ENCODE measurements at places on chromosomes 16 and 17.

DNA sequence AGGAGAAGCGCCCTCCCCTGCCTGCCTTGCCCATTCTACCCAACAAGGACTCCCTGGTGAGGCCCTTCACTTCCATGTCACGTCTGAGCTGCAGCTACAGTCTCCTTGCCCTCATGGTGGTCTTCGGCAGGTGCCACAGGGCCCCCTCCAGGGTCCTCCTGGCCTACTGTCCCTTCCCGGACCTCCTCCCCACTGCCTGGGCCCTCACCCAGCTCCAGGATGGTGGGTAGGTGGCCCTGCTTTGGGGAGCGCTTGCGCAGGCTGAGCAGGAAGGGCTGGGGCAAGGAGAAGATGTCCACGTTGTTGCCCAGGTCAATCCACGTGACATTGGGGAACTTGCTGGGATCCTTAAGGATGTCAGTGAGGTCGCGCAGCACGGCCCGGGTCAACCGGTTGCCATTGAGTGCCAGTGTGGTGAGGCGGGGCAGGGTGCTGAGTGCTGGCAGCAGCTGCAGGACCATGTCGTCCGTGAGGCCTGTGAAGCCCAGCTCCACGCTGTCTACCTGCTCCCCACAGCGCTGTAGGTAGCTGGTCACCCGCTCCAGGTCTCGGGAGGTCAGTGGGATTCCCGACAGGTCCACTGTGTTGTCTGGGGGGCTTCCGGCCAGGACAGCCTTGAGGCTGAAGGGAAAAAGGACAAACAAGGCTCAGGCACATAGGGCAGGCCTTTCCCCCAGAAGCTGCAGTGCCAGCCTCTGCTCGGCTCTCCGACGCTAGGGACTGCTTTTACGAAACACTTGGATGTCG, 28.3 kb downstream of the TRPV2 start:
- DNase-seq: no peak

DNA sequence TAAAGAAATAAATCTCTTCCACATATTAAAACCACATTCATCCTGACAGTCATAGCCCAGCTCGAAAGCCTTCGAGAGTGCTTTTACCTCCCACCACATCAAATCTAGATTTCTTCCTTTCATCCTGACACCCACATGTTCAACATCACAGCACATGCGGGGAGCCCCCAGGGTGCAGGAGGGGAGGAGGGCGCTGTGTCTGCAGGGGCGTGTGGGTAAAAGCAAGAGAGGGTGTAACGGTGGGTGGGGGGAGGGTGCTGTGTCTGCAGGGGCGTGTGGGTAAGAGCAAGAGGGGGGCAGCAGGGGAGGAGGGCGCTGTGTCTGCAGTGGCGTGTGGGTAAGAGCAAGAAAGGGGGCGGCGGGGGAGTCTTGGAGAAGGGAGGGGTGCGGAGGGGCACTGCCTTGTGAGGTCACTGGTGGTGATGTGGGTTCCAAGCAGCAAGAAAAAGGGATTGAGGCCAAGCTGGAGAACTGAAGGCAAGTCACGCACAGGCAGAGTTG, 34.7 kb downstream of the ADCY9 start:
- DNase-seq: no peak

- DNase-seq: peak; percentile 63
Measured at GRCh38 chr17:412211-413015, 59.8 kb upstream of the RPH3AL start.

DNA sequence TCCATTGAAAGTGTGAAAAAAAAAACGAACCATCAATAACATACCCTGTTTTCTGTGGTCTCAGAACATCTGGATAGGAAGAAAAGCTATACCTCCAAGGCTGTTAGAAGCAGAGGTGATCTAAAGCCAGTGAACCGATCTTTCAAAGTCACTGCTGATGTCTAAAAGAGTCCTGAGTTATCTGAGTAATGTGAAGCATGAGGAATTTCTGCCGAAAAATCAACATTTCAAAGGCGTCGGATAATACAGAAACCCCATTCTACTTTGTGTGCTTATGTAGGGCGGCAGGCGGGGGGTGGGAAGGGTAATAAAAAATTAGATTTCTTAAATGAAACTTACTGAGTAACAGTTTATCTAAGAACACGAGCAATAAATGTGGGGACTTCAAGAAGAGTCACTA, 3.9 kb downstream of the XYLT1 start:
- no peak for DNase-seq

DNA sequence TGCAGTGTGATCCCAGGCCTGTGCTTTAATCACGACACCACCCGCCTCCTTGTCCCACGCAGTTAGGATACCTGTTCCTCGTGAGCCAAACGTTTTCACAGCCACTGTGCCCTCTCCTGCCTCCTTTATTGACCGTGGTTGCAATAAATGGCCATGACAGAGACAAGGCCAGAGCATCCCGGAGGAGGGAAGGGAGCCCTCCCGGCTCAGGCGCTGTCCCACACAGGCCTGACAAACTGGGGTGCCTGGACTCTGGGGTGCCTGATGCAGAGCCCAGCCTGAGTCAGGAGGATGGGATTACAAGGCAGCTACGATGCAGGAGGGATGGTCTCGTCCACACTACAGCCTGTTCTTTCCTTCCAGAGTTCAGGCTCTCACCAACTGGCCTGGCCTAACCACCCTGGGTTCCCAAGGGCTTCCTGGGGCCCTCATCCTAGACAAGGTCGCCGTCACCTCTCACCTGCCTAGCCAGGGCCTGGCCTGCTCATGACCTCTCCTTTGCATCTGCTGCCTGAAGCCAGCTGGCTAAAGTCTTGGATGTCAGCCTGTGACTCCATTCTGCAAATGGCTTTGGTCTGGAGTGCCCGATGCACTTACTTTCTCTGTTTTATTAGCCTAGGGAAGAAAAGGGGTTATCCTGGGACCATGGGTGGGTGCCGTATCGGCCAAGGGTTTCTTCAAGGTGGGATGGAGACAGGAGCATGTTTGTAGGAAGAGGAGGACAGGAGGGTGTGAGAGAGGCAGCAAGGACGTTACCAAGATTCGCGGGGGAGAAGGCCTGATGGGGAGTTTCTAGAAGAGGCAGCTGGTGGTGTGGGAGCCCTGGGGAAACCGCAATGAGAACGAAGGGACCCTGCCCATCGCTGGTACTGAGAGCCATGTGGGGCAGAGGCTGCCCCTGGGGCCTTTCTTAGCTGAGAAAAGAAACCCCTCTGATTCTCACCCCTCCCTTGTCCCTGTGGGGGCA, 234.3 kb upstream of the TNRC6C start:
- DNase-seq: no peak

- no peak for DNase-seq
Measured at GRCh38 chr16:50532576-50532975, 15.6 kb upstream of the NKD1 start.

DNA sequence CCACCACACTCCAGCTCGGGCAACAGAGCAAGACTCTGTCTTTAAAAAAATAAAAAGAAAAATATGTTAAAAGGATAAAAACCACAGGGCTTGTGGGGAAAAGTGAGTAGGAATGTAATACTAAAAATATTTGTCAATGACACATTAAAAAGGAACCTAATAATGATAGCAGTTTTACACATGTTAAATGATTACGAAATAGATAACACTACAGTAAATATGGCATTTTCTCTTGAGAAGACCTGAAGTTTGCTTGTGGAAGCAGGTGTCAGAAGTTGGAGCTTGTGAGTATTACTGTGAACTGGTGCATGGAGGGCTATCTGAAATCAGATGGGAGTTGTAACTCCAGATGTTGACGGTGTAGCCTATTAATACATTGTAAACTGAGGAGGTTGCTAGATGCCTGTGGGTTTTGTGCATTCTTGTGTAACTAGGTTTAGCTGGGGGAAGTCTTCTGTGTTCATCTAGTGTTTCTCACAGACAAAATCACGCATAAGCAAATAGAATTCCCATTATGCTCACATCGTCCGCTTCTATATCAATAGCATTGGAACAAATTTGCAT, 44.2 kb upstream of the CLEC18A start:
- peak; percentile 68 for DNase-seq

- DNase-seq: no peak
Measured at GRCh38 chr16:27966756-27967155, 96.8 kb downstream of the GSG1L start.

DNA sequence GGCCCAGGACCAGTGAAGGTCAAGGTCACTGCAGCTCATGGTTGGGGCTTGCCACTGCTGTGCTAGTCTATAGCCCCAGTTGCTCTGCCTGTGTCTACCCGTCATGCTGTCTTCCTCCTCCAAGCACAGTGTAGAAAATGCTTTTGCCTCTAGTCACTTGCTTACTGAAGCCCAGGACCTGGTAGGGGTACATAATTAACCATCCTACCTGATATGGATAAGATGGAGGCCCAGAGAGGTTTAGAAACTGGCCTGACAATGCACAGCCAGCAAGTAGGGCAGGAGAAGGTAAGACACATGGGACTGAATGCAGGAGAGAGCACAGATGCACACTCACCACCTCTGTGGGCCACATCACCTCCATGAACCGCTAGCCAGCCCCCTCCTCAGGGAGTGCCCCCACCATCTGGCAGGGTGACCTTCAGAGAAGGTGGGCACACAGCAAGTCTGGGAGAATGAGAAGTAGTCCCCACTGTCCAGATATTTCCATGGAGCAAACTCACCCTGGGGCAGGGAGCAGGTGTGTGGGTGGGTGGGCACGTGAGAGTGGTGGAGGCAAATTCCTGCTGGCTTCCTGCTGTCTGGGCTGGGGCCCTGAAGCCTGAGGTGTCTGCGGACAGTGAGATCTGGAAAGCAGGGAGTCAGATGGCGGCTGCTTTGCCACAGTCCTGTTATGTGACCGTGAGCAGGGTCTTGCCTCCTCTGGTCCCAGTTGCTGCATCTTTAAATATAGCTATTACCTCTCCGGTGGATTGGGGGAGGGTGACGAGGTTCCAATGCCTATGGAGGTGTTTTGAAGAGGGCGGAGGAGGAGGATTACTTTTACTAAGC, 1.0 kb downstream of the CX3CL1 start:
- no peak for DNase-seq

DNA sequence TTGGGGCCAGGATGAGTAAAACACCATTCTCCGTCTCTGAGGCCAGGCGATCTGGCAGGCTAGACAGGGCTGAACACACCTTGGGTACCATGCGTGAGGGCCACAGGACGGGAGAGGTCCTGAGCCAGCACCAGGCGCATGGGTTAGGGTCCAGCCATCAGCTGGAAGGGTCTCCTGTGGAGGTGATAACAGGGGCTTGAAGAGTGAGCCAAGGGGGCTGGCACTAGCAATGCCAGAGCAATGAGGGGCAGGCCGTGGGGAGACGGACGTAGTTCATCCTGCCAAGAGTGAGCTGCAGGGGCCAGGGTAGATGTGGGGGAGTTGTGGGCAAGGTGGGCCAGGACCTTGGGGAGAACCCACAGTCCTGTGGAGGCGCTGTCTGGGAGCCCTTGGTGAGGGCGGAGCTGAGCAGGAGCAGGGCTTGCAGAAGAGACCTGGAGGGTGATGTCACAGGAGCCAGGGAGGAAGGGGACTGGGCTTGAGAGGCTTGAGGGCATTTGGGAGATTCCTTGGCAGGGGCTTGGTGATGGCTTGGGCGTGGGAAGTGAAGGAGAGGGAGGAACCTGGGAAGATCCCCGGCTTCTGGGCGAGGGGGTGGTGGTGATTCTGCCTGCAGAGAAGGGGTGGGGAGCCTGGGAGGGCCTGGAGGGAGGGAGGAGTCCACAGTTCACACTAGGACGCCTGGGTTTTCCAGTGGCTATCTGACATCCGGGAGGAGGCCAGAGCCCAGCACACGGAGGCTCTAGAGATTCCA, 6.3 kb upstream of the NPTX1 start:
- no peak for DNase-seq

- DNase-seq: no peak
Measured at GRCh38 chr17:63443053-63443452, 3.1 kb downstream of the CYB561 start.

GRCh38 chr17:27415120-27415795, 41.0 kb upstream of the KSR1 start:
- DNase-seq: no peak

- DNase-seq: no peak
Measured at GRCh38 chr17:8849311-8850041, 18.0 kb downstream of the PIK3R6 start.

DNA sequence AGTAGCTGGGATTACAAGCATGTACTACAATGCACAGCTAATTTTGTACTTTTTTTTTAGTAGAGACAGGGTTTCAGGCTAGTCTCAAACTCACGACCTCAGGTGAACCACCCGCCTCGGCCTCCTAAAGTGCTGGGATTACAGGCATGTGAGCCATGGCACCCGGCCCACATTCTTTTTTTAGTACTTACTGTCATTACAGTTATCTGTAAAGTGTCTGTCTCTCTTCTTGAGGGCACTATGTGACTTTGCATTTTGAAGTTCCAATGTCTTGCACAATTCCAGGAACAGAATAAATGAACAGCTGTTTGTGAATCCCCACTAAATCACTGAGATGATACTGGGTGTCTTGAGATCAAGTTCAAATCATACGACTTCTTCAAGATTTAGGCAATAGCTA, 1540.3 kb downstream of the CDH11 start:
- no peak for DNase-seq

GRCh38 chr17:4641297-4642195, at the start of gene ALOX15:
Gene ALOX15 (minus strand): TSS chr17:4641678. CDS start chr17:4641651, 27 bp downstream.
- DNase-seq: no peak

DNA sequence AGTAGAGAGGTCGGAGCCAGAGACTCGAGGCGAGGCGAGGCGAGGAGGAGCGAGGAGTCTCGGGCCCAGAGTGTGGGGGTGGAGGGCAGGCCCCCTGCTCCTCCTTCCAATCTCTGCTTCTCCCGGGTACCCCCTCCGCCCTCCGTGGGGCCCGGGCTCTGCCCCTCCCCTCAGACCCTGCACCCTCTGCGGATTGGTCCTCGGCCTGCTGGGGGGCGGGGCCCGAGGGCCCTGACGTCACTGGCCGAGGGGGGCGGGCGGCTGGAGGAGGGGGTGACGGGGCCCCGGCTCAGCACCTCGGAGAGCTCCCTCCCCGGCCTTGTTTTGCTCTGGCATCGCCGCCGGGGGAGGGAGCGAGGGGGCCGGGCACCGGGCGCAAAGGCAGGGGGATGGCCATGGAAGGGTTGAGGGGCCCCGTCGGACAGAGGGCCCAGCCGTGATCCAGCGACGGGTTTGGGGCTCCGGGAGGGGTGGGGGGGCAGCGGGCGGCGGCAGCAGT, at the start of gene RUNDC3A:
RUNDC3A (plus strand) TSS at position 282 of the 499 bp plus-strand sequence. CDS start 232 bp downstream, outside the sequence.
- peak; percentile 74 for DNase-seq

- no peak for DNase-seq
Measured at GRCh38 chr16:66245868-66246267, 120.6 kb upstream of the CDH5 start.

- DNase-seq: no peak
Measured at GRCh38 chr16:17972460-17972943, 364.0 kb downstream of the NPIPA8 start.
